ENCODE measurements at places on chromosomes 12 and 14.

- DNase-seq, result no peak
Measured at GRCh38 chr12:107229827-107230226, 136.5 kb upstream of the CRY1 start.

GRCh38 chr14:75934998-75935628 is 46.7 kb downstream of the TGFB3 start:
- no peak for DNase-seq

DNA sequence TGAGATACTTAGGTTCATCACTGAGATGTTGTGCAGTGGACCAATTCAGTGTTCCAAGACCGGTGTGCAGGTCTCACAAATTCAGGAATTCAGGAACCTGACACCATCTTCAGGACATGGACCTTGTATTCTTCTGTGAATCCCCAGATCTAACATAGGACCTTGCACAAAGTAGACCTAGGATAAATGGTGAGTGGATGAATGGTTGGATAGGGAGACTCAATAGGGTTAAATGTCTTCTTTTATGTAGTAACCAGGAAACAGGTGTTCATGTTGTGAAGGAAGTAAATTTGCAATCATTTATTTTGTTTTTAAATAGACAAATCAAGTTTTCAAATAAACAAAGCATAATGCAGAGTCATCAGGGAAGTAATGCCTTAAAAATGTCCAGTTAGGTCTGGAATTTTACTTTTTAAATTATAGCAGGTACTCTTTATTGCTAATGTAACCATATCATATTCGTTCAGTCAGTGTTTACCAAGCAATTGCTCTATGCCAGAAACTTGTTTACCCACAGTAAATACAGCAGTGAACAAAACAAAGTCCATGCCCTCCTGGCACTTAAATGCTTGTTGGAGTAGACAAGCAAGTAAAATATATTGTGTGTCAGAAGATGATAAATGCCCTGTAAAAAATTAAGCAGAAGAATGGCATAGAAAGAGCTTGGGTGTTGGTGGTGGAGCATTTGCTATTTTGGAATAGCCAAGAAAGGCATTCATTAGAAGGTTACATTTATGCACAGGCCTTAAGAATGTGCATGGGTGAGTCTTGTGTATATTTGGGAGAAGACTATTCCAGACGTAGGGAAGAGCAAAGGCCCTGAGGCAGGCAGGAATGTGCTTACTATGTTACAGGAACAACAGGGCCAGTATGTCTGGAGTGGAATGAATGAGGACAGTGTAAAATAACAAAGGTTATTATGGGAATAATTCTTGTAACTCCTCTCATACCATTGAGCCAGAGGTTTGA is 26.3 kb downstream of the RXYLT1 start:
- no peak for DNase-seq

DNA sequence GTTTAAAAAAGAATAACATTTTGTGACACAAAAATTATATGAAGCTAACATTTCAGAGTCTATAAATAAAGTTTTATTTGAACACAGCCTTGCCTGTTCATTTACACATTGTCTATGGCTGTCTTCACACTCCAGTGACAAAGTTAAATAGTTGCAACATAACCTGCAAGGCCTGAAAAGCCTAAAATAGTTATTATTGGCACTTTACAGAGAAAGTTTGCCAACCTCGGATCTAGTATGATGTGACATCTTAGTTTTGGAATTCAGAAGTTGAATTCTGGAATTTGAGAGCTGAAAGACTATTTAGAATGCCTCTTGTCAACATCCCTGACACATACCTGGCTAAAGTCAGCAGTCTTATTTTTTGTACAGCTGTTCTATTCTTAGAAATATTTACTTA is 68.3 kb downstream of the DYRK2 start:
- no peak for DNase-seq

DNA sequence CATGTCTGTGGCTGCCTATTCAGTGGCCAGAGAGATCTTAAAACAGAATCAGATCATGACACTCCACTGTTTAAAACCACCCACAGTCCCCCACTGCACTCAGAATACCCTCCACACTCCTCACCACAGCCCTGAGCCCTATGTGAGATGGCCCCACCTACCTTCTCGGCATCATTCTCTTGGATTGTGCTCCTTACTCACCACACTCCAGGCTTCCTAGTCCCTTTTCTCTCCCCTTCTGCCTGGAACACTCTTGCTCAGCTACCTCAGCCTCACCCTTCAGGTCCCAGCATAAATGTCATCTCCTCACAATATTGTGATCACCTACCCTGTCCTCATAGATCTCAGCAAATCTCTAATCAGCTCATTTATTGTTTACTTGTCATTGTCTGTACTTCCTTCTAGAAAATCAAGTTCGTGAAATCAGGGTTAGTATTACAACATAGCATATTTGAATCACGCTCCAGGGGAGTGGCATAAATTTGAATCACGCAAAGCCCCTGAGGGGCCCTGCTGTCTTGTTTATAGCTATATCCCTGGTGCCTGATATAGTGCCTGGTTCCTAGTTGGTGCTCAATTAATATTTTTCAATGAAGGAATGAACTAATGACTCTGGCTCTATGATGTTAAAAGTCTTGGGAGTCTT is 42.8 kb downstream of the SLC35F4 start:
- DNase-seq, result no peak

GRCh38 chr12:113071135-113072112 is 14.9 kb downstream of the DTX1 start:
- DNase-seq, result no peak

- no peak for DNase-seq
Measured at GRCh38 chr12:106975993-106976658, 10.8 kb downstream of the MTERF2 start.

- no peak for DNase-seq
Measured at GRCh38 chr12:69658203-69658602, 40.9 kb downstream of the BEST3 start.

GRCh38 chr14:31945074-31945613 is 132.0 kb upstream of the ARHGAP5 start:
- peak; percentile 60 for DNase-seq

GRCh38 chr14:32249780-32250179 is 46.7 kb upstream of the RNU6-8 start:
- DNase-seq, result no peak

- no peak for DNase-seq
Measured at GRCh38 chr12:26091822-26092221, 33.0 kb downstream of the BHLHE41 start.

DNA sequence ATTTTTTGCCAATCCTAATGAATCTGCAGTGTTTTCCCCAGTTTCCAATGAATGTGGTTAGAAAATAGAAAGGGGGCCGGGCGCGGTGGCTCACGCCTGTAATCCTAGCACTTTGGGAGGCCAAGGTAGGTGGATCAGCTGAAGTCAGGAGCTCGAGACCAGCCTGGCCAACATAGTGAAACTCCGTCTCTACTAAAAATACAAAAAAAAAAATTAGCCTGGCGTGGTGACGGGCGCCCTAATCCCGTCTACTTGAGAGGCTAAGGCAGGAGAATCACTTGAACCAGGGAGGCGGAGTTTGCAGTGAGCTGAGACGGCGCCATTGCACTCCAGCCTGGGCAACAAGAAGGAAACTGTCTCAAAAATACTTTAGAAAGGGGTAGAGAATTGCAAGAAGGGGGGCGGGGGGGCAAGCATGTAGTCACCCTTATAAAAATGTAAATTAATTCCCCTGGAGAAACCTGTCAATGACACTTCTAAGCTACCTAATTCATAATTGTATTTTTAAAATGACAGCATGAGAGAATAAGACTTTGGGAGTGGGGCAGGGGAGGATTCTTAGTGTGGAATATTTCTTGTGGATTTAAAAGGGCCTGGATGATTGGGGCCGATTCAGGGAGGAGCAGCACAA is 1.7 kb downstream of the KLHDC2 start:
- DNase-seq, result no peak

DNA sequence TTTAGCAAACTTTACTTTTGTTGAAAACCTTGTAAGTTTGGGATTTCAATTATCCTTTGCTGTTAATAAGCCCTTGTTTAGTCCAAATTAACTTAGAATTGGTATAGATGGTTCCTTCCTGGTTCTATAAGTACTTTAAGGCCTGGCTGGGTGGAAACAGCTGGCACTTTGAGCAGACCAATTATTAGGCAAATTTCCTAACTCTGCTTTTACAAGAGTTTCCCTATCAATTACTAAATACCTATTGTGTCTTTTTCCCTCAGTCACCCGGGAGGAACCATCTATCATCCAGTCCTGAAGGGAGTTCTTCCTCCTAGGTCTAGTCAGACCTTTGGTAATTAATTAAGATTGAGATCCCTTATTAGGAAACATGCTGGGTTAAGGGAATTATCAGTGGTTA is 138.0 kb downstream of the SLC38A6 start:
- no peak for DNase-seq

DNA sequence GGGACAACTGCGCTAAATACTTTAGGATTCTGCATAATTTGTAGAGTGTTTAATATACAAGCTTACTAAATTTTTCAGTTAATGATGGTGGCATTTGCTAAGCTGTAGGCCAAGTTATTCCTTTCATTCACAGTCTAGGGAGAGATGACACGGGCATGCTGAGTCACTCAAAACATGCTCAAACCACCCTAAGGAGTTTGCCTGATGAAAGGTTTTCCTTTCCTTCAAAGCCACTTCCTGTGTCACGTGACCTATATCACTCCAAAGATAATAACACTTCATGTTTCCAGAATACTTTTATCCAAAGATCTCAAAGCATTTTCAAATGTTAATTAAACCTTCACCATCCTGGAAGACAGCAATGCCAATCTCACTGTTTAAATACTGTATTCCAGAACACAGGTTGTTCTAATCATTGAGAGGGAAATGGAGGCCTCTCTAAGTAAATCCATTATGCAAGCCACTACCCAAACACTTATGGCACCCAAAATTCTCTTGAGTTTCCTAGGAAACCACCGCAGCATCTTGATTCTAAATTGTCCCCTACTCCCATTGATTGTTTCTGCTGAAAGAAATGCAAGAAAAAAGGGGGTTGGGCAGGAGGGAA is 207.0 kb upstream of the CDKN3 start:
- no peak for DNase-seq

DNA sequence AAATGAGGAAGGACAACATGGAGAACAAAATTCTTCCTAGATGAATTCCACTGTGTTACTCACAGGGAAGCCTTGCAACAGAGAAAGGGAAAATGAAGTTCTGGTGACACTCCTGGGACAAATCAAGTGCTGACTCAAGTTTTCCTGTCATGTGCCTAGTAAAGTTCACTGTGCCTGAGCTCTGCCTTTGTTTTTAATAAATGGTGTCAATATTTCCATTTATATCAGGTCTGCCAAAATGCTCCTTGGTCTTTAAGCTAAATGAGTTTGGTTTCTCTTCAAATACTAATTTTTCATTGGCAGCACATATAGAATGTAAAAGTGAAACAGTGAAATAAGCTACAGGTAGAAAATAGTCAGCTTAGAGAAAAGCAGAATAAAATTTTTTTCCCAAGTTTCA is 33.0 kb downstream of the HIGD1C start:
- DNase-seq, result no peak

GRCh38 chr14:35254736-35255135 is 37.4 kb upstream of the PSMA6 start:
- DNase-seq, result no peak

GRCh38 chr14:50786751-50787464 is 44.1 kb downstream of the NIN start:
- DNase-seq, result no peak

GRCh38 chr14:101843665-101844064 is 82.2 kb downstream of the PPP2R5C start:
- peak; percentile 70 for DNase-seq

DNA sequence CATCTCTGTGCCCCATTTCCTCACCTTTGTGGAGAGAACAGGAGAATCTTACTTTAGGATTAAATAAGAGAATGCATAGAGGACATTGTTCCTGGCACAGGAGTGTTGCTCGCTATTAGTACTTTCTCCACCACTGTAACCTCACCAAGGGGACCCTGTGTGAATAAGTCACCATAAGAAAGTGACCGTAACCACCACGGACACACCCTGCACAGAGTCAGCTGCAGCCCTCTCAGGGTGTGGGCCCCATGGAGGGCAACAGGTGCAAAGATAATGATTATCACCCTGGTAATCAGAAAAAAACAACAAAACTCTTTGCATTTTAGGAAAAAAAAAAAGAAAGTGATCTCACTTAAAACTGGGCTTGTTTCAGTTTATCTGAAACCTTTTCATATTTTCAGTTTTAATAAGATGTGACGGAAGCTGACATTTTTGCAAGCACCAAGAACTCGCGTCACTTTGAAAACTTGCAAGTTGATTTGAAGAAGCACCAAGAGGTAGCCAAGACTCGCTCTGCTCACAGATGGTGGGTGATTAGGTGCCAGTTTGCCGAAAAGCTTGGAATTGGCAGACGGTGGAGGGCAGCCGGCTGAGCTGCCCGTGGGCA is 87.0 kb upstream of the VRK1 start:
- DNase-seq, result no peak

GRCh38 chr12:130371296-130371695 is 33.6 kb downstream of the PIWIL1 start:
- no peak for DNase-seq

DNA sequence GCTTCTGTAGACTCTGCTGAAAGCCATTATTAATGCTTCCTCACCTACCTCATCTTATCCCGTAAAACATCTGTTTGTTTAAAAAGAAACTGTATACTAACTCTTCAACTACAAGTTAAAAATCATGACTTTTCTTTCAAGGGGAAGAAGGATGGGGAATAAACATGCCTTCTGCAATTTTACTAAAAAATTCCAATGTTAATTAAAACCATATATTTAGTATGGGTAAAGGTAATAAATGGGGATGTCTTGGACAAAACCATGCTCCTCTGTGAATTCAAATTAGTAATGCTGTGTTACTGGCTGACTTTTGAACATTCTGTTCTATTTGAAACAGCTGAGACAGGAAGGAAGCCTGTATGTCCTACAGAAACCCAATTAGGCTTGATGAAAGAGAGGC is 311.1 kb upstream of the DIO2 start:
- DNase-seq, result no peak

DNA sequence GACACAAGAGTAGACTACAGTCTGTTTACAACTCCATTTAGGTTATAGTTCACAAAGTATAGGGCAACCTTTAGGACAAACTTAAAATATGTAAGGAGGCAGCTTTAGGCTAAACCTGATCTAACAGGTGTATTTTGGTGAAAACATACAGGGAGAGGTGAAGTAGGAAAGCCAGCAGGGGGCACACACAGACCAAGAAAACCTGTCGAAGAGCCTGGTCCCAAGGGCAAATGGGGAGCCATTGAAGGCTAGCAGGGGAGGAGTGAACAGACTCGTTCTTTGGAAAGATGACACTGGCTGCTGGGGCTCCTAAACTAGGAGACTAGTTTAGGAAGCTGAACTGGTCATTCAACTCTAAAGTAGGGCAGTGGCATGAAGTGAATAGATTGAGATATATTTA is 138.8 kb upstream of the WSCD2 start:
- DNase-seq, result peak; percentile 22

DNA sequence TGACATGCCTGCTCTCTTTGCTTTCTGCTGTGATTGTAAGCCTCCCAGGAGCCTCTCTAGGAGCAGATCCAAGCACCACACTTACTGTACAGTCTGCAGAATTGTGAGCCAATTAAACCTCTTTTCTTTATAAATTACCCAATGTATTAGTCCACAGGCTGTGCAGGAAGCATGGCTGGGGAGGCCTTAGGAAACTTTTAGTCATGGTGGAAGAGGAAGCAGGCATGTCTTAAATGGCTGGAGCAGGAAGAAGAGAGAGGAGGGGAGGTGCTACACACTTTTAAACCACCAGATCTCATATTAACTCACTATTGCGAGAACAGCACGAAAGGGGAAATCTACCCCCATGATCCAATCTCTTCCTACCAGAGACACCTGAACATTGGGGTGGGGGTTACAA is 108.9 kb downstream of the DERA start:
- DNase-seq, result no peak

GRCh38 chr12:108542320-108542719 is 18.7 kb downstream of the SART3 start:
- no peak for DNase-seq
